ENCODE measurements at places on chromosomes 2 and 18. TPM values are rescaled to one million over a fixed set of nuclear protein-coding genes. Genes with fewer than 3 reads are reported as not detected.
A peak's percentile ranks its signal among the peaks of the same experiment; 100 is the strongest.

- no peak overlapping the region for H3K27ac ChIP-seq
- H3K4me3 ChIP-seq, result no peak overlapping the region
- no peaks in the 10 kb centered on the region for H3K4me1 ChIP-seq
- no peaks in the 10 kb centered on the region for H3K36me3 ChIP-seq
- no peak for DNase-seq
Measured at GRCh38 chr2:227570615-227571014, 28.1 kb upstream of the SCYGR2 start.

DNA sequence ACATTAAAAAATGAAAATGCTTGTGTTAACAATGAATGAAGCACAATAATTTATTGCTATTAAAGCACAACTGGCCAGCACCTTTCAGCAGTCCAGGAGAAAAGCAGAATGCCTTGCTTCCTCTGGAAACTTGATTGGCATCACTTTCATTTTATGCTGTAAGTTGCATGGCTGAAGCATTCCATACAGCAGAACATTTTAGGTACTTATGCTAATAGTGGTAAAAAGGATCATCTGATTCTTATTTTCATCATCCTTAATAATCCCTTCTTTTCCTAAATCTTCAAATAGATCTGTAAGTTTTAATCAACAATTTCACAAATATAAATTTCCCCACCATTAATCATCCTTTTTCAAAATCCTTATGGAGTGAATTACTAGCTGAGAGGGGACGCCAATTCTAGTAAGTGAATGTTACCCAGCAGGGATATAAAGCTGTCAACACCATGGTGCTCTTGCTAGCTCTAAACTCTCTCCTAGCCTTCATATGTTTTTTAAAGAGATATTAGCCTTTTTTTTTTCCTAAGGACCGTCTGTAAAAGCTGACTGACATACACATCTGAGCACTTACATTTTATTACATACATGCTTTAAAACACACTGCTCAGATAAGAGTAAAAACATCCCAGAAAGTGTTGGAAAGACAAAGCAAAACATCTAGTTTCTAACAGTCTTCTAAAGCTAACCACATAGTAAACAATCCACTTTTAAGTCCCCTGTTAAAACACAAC is 5.3 kb downstream of the SATB2 start:
- H3K27ac ChIP-seq, result peak overlapping the region; percentile 34
- H3K4me3 ChIP-seq, result no peak overlapping the region
- DNase-seq, result no peak
- no peaks in the 10 kb centered on the region for H3K36me3 ChIP-seq

DNA sequence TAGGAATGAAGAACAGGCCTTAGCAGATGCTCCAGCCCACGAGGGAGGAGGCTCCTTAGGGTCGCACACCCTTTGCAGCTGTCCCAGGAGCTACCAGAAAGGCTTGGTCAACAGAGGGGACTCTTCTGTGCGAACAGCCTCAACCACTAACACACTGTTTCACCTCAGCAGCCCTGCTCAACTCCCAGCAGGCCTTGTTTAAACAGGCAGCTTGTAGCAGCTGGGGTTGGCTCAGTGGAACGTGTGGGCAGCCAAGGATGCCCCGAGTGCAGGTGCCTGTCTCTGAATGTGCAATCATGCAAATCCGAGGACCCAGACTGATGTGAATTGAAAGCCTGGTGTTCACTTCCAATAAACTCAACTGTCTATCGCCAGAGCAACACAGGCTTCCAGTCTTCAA is 88.7 kb upstream of the CXCR4 start:
- no peak overlapping the region for H3K27ac ChIP-seq
- no peaks in the 10 kb centered on the region for H3K27me3 ChIP-seq
- H3K4me1 ChIP-seq, result peaks cover 12% of the 10 kb centered on the region

EFHD1 gene
- total RNA-seq, result 0.22 TPM

DYNAP gene
- not detected for total RNA-seq

GRCh38 chr2:196520605-196521004 is 118.9 kb upstream of the CCDC150 start:
- H3K4me3 ChIP-seq, result no peak overlapping the region
- no peak for DNase-seq
- H3K27ac ChIP-seq, result no peak overlapping the region
- H3K4me1 ChIP-seq, result no peaks in the 10 kb centered on the region
- H3K27me3 ChIP-seq, result no peaks in the 10 kb centered on the region

DNA sequence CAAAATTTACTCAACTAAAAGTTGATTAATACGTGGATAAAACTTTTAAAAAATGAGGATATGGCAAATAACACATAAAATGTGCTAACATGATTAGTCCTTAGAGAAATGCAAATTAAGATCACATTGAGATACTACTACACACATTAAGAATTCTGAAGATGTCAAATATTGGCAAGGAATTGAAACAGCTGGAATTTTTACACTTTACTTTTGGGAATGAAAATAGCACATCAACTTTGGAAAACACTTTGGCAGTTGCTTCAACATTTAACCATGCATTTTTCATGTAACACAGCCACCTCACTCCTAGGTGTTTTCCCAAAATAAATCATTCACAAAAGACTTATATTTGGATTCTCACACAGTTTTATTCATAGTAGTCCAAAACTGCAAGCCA is 687.9 kb upstream of the SETBP1 start:
- no peak overlapping the region for H3K27ac ChIP-seq
- no peak for DNase-seq
- no peaks in the 10 kb centered on the region for H3K4me1 ChIP-seq

- H3K36me3 ChIP-seq, result no peaks in the 10 kb centered on the region
- no peak for DNase-seq
- no peak overlapping the region for H3K4me3 ChIP-seq
- no peak overlapping the region for H3K27ac ChIP-seq
Measured at GRCh38 chr2:25375989-25376545, 34.3 kb upstream of the DNMT3A start.

GRCh38 chr18:70280007-70280925 is 8.6 kb upstream of the SOCS6 start:
- no peaks in the 10 kb centered on the region for H3K4me1 ChIP-seq
- H3K27me3 ChIP-seq, result no peaks in the 10 kb centered on the region
- no peaks in the 10 kb centered on the region for H3K36me3 ChIP-seq
- no peak overlapping the region for H3K27ac ChIP-seq
- no peak overlapping the region for H3K4me3 ChIP-seq
- no peak for DNase-seq
